ENCODE measurements at places on chromosomes 5 and 9. TPM values are rescaled to one million over a fixed set of nuclear protein-coding genes. Genes with fewer than 3 reads are reported as not detected.

GPR151 gene
- total RNA-seq, result not detected

TMEM232 gene
- total RNA-seq, result 2.4 TPM

INSL4 gene
- not detected for total RNA-seq

CSF1R gene
- total RNA-seq, result 23.4 TPM

DNA sequence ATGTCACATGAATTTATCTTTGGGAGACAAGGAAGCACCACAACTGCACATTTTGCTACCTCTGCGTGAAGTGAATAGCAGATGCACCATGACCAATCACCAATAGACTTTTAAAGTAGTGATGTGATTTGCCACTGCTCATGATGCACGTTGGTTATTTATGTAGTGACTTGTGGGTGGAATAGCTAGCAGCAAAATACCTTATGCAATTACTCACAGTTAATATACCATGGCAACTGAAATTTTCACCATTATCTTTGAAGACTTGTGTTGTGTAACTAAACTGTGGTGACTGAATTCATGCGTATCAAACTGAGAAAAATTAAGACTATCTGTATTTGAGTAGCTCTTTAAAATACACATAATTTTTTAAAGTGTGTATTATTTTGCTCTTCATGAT is 46.2 kb upstream of the TUSC1 start:
- no peaks in the 10 kb centered on the region for H3K4me1 ChIP-seq
- H3K4me3 ChIP-seq, result no peak overlapping the region
- H3K27me3 ChIP-seq, result no peaks in the 10 kb centered on the region
- DNase-seq, result no peak
- no peaks in the 10 kb centered on the region for H3K36me3 ChIP-seq

DNA sequence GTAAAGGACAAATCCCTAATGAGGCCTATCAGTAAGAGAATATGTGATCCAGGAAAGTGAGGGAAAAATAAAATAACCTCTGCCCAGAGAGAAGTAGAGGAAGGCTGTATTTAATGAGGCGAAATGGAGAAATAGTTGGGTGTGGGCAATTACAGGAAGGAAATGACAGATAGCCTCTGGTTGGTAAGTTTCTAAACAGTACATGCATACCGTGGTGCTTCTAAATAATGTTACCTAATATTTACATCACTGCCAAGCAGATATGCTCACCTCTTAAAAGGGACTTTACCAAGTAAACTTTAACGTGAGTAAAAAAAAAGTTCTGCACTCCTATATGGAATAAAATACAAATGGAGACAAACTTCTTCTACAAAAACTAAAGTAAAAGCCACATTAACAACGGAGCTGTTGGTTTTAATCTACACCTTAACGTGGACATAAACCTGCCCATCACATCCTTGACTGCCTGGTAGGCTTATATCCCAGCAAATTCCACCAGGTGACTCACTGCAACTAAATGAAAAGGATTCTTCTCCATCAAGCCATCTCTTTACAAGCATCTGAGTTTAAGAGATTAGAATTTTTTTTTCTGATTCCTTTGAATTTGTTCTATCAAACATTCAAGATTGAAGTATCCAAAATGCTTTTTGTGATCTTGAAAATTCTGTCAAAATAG is 12.4 kb downstream of the NFIL3 start:
- no peak overlapping the region for H3K27ac ChIP-seq
- H3K36me3 ChIP-seq, result no peaks in the 10 kb centered on the region
- DNase-seq, result no peak
- no peak overlapping the region for H3K4me3 ChIP-seq
- H3K4me1 ChIP-seq, result peaks cover 1% of the 10 kb centered on the region

DNA sequence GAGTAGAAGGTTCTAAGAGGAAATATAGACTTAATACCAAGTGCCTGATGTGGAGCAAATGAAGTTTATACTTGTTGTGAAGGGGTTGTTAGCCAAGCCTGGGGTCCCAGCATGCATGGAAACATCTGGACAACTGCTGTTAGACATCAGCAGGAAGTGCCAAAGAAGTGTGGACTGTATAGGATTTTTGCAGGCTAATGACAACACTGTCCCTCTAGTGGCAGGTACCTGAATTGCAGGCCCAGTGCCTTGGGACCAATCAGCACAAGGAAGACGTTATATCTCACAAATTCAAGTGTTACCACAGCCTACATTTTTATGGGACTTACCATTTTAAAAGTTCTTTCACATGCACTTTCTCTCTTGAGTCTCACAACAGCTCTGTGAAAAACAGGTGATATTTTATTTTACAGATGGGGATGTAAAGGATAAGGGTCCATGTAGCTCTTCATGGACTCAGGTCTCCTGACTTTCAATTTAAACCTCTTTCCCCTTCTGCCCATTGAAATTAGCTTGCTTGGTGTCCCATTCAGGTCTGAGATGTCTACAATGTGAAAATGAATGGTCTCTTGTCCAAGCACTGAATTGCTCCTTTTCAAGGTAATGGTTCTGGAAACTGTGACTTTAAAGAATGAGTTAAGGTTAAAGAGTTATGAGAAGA is 89.0 kb upstream of the MAP1B start:
- no peak overlapping the region for H3K4me3 ChIP-seq
- no peaks in the 10 kb centered on the region for H3K4me1 ChIP-seq
- no peaks in the 10 kb centered on the region for H3K27me3 ChIP-seq
- no peaks in the 10 kb centered on the region for H3K36me3 ChIP-seq
- no peak overlapping the region for H3K27ac ChIP-seq

- H3K4me3 ChIP-seq, result no peak overlapping the region
- no peaks in the 10 kb centered on the region for H3K27me3 ChIP-seq
- DNase-seq, result no peak
- H3K27ac ChIP-seq, result no peak overlapping the region
Measured at GRCh38 chr5:118185018-118185417, 803.3 kb downstream of the DTWD2 start.

DNA sequence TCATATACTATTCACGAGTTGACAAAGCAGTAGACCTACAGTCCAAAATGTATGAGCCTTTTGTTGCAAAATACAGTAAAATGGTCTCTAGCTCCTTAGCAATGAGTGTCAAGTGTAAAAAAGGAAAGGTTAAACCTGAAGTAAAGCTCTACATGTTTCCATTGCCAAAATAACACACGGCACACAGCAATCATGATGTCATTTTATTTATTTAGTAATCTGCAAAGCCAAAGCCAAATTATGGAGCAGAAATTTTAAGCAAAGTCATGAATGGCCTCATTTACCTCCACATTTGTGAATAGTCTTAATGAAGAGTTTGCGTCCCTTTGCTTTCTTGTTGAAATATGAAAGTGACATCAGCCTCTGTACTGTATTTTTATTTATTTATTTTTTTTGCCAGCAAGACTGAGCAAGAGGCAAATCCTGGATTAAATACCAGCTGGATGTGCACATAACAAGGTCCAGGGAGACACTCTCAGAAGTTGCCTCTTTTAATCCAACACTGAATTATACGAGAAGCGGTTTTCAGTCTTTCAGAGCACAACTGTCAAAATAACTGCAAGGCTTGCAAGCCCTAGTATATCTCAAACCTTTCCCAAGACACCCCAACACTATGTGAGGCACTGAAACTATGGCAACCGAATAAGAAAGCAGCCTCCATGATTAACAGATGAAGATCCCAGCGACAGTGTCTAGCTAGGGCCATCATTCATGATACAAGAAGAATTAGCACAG is 9.7 kb downstream of the SEMA6A start:
- H3K4me1 ChIP-seq, result peaks cover 2% of the 10 kb centered on the region
- no peaks in the 10 kb centered on the region for H3K27me3 ChIP-seq
- no peak overlapping the region for H3K27ac ChIP-seq
- DNase-seq, result no peak
- H3K36me3 ChIP-seq, result no peaks in the 10 kb centered on the region
- no peak overlapping the region for H3K4me3 ChIP-seq
